NCI-H510A (cell line): ENCODE measurements at places on chromosomes 13 and 19.
A peak's percentile ranks its signal among the peaks of the same experiment; 100 is the strongest.

- DNase-seq: no peak
Observed at GRCh38 chr19:4206818-4207484, 22.4 kb upstream of the EBI3 start.

DNA sequence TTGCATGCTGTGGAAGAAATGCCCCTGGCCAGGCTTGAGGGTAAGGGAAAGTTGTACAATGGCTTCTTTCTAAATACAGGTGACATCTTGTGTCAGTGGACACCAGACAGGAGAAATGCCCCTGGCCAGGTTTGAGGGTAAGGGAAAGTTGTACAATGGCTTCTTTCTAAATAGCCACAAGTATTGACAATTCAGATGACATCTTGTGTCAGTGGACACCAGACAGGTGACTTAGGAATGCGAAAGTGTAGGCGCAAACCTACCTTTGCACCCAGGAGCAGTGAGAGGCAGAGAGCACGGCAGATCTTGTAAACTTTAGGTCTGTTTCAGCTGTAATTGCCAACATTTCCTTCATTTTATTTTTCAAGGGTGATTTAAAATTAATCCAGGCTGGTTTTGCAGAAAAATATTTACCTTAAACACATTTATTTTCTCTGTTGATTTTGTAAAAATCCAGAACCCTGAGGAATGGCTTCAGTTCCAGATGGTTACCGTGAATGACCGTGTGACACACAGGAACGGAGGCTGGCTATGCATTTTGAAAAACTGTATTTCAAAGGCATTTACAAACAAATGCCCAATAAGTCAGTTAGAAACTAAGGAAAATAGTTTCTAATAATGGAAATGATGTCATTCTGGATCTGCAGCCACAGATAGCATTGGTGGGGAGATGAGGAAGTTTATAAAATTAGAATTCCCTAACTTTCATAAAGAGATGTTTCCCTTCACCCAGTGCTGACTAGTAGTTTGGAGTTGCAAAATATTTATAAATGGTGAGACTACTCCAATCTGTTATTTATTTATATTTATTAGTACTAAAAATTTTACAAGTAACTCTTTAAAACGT is 34.9 kb downstream of the TNFSF13B start:
- no peak for DNase-seq

DNA sequence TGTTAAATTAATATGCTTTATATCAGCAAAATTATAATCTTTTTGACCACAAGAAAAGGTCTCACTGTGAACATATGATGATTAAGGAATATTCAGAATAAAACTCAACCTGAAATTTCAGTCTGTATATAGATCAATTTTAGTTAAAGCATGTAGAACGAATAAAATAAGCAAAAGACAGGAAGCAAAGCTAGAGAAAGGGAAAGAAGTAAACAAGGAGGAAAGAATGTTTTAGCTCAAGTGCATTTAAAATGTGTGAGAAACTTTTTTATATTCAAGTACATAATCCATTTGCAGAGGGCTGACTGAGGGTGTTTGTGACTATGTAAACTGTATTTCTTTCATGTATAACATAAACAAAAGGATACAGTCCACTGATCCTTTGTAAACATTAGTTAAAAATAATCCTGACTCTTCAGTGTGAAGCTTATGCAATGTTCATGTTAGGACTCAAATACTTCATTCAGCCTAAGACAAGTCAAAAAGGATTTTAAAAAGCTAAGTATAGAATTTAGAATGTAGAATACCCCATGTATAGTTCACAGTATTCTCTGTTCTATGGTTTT is 472.1 kb downstream of the DIAPH3 start:
- DNase-seq: no peak

DNA sequence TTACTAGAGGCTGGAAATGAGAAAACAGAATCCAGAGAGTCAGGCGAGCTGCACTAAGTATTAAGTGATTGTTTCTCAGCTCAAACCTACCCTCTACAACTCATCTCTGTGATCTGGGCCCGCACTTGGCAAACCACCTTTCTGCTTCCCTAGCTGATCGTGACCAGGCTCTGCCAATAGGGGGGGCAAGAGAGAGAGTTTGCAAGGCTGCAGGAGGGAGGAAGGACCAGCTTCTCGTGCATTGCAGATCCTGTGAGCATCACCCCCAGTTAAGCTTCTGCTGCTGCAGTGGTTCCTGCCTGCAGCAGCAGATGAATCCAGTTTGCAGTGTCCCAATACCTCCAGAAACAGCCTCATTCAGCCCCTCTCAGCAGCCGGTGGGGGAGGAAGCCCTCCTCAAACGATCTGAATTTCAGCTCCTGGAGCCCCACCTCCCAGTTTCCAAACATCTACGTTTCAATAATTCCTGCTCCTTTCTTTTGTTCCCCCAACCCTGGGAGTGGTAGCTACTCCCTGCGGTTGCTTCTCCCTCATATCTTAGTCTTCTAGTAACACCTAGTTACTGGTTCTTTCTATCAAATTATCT is 20.0 kb downstream of the XRCC1 start:
- no peak for DNase-seq

- DNase-seq: no peak
Observed at GRCh38 chr19:33241091-33241529, 15.5 kb upstream of the SLC7A10 start.

- DNase-seq: no peak
Observed at GRCh38 chr13:109897988-109898624, 111.7 kb upstream of the IRS2 start.

GRCh38 chr13:66887088-66887487 is 343.0 kb downstream of the PCDH9 start:
- no peak for DNase-seq

GRCh38 chr19:35673121-35673804 is 6.9 kb downstream of the UPK1A start:
- DNase-seq: no peak

GRCh38 chr13:59743195-59743594 is 420.5 kb downstream of the DIAPH3 start:
- no peak for DNase-seq

DNA sequence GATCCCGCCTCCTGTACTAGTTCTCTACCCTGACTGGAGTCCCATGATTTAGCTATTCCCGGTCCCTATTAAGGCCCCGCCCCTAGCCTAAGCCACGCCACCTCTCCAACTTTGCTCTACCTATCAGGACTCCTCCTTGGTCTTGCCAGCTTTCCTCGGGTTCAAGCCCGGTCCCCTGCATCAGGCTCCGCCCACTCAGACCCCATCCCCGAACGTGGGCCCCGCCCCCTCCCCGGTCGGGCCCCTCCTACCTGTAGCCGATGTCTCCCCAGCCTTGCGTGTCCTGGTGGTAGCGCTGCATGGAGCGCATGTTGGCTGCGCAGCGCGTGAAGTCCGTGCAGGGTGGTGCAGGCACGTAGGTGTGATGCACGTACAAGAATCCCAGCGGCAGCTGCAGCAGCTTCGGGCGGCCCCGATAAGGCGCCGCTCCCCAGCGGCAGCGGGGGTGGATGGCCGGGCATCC is 7.3 kb upstream of the RASAL3 start:
- DNase-seq: no peak

GRCh38 chr13:36807616-36808015 is 11.4 kb upstream of the RFXAP start:
- no peak for DNase-seq

DNA sequence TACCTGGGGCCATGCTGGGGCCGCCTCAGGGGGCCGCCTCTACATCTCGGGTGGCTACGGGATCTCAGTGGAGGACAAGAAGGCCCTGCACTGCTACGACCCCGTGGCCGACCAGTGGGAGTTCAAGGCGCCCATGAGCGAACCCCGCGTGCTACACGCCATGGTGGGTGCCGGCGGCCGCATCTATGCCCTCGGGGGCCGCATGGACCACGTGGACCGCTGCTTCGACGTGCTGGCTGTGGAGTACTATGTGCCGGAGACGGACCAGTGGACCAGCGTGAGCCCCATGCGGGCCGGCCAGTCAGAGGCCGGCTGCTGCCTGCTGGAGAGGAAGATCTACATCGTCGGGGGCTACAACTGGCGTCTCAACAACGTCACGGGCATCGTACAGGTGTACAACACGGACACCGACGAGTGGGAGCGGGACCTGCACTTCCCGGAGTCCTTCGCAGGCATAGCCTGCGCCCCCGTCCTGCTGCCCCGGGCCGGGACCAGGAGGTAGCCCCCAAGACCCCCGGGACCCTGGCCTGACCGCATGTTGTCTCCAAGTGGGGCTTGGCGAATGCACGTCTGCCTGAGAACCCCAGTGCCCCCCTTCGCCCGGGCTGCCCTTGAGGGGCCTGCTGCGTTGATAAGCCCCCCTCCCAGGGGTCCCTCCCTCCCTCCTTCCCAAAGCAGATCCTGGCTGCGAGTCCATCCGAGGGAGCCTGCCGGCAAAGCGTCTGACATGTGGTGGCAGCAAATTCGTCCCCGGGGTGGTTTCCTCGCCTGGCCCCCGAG is 14.5 kb upstream of the CRTC1 start:
- no peak for DNase-seq

- no peak for DNase-seq
Observed at GRCh38 chr13:90027409-90027808, 1320.1 kb upstream of the MIR17HG start.

DNA sequence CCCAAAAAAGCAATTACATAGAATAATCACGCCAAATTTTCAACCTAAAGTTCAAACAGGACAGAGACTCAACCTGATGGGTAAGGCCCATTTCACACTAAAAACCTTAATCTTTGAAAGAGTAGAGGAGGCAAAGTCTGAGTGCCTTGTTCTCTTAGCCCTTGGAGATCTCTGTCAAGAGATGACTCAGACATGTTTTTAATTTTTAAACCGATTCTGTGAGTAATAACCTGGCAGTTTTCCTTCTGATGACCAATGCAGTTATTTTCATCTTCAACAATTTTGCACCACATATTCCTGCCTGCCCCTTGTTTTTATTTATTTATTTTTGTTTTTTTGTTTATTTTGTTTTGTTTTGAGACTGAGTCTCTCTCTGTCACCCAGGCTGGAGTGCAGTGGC is 11.5 kb upstream of the TNFSF9 start:
- DNase-seq: no peak

DNA sequence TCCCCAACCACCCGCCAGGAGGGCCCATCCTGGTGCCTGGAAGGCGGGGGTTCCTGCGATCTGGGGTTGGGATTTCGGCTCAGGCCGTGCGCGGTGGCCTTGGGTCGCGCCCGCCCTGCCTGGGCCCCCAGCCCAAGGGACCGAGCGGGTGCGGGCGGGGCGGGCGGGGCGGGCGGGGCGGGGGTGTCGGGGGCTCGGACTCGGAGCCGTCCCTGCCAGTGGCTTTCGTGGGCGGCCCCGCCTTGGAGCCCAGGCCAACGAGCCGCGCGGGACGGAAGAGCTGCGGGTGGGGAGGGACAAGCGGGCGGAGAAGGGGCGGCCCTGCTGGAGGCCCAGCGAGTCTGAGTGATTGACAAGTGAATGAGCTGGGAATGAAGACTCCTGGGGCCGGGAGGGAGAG is 24.6 kb upstream of the ZNF729 start:
- DNase-seq: no peak

DNA sequence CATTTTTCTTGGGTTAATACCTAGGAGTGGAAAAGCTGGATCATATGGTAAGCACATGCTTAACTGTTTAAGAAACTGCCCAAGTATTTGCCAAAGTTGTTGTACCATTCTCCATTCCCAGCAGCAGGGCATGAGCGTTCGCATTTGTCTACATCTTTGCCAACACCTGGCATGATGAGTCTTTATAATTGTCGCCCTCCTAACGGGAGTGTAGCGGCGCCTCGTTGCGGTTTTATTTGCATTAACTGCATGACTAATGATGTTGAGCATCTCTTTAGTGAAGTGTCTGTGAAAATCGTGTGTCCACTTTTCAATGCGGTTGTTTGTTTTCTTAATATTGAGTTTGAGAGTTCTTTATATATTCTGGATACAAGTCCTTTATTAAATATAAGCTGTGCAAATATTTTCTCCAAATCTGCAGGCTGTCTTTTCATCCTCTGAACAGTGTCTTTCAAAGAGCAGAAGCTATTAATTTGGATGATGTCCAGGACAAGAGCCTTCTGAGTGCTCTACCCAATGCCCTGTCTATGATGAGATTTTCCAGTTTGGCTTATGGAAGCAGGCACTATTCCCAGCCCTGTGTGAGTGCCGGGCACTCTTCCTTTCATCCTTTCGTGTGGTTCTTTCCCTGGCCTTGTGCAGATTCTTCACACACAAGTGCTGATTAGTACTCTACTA is 202.0 kb downstream of the FOXO1 start:
- DNase-seq: peak; percentile 19

DNA sequence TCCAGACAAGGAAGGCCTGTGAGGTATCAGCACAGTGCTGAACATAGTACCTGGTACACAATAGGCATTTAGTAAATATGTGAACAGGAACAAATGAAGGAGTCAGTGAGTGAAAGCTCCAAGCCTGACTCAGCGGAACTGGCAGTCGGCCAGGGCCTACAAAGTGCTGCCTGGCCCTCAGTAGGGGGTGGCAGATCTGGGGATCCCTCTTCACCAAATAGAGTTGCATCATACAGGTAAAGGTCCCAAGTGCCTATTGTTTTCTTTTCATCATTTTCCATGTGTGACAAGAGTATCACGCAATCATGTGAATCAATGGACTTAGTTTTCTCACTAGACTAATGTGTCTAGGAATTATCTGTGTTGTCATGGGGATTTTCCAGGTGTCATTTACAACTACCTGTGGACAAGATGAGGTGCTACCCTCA is 9.2 kb downstream of the CYP2B6 start:
- DNase-seq: no peak

DNA sequence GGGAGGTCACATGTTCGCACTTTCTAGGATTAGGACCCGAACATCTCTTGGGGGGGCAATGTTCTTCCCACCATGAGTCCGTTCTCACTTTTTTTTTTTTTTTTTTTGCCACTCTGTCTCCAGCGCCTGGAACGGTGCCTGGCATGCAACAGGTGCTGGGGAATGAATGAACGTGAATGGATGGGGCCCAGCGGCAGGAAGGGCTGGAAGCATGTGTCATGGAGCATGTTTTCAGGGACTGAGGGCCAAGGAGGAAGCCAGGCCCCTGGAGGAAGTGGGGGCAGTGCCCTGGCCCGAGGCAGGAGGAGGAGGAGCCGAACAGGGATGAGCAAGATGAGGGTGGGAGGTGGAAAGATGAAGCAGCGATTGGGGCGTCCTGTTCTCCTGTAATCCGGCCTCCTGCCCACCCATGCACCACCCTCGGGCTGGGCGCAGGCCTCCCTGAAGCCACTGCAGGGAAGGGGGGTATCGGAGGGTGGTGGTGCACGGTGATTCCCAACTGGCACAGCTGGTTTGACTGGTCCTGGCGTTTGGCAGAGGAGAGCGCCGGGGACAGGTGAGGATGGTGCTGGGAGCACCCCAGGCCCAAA is 8.8 kb upstream of the SULT2B1 start:
- DNase-seq: peak; percentile 79

- DNase-seq: no peak
Observed at GRCh38 chr19:2199215-2199614, 35.5 kb downstream of the DOT1L start.
